ENCODE measurements at places on chromosomes 11 and 22.

- no peak for DNase-seq
Observed at GRCh38 chr22:33684087-33684486, 236.2 kb downstream of the LARGE1 start.

DNA sequence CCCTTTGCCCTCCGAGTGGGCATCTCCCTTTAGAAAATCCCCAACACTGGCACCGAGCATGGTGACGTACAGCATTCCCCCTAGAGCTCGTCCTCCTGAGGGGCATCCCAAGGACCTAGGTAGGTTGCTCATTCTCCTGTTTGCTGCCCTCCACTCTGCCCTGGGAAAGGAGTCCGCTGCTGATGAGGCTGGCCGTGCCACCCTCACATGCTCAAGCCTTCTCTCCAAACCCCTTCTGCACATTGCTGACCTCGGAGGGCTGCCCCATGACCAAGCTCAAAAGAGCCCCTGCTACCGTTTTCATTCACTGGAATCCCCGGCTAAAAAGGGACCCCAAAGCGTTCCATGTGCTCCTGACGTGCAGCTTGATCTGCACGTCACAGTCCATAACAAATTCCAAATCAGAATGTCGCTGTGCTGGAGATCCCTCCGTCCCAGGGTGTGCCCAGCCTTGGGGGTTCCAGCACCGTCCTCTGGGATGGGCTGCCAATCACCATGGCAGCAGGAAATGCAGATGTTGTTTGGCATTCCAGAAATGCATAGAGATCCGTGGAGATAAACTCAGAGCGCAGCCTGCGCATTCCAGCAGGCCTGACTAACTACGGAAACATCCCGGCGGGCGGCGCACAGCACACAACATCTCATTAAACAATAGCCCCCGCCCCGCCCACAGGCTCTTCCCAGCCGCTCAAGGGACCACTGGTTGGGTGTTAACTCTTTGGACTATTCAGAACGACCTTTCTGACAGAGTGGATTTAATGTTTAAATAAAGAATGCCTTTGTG lies 26.3 kb upstream of the GNB1L start:
- no peak for DNase-seq

DNA sequence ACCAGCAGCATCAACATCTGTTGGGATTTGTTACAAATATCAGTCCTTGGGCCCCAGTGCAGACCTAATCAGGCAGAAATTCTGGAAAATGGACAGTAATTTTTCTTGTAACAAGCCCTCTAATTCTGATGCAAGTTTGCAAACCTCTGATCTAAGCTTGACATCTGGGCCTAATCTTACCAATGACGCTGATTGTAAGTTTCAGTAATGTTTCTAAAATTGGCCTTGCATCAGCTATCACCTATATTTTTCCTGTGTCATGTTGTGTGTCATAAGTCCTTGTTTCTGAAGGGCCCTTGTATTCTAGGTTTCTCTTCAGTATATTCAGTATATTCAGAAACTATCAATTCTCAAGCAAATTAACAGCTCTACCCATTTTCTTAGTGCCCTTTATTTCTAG lies 36.4 kb downstream of the ZNF215 start:
- no peak for DNase-seq

DNA sequence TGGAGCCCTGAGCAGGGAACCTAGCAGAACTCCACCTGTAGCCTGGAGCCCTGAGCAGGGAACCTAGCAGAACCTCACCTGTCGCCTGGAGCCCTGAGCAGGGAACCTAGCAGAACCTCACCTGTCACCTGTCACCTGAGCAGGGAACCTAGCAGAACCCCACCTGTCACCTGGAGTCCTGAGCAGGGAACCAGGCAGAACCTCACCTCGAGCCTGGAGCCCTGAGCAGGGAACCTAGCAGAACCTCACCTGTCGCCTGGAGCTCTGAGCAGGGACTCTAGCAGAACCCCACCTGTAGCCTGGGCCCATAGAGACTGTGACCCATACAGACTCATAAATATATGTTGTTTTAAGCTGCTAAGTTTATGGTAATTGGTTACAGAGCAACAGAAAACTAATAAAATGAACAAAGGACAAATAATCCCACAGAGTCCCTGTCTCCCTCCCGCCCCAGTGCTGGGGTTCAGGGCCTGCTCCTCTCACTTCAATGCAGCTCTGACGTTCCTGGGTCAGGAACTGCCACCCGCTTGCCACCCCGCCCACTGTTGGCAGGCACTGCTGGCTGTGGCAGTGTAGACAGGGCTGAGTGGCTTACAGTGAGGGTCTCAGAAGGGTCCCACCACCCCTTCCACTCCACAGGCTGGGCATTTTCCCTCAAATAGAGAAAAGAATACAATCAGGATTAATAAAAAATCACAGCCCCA lies 259.1 kb downstream of the TBC1D22A start:
- DNase-seq = no peak

DNA sequence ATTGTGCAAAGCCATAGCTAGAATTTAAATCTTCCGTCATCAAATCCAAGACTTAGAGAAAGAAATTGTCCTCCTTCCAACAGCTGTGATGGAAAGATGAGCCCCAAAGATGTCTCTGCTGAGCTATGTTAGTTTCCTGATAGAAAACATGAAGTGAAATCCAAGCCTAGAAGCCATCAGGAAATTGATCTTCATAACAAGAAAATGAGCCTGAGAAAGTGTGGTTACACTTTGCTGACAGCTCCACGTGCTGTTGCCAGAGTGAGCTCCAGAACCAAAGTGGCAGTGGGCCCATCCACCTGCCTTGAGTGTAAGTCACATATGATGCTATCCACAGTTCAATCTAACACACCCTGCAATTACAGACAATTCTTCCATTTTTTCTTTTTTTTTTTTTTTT lies 58.0 kb upstream of the UBASH3B start:
- no peak for DNase-seq

DNA sequence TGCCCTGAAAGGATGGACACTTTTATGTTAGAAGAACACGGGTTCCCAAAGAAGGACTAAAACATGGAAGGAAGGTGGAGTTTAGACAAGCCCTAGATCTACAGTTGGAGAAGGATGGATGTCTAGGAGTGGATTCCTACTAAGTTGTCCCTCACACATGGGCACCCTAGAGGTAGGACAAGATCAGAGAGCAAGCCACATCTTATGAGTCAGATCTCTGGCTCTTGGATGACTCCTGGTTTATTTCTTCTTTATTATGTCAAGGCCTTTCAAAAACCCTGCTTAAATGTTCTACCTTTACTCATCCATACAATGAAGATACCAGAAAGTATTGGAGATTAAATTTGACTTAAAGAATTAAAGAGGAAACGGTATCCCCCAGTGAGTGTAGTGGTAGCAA lies 34.4 kb downstream of the PRCP start:
- DNase-seq = no peak

- no peak for DNase-seq
Observed at GRCh38 chr11:114200351-114201133, 95.7 kb upstream of the NNMT start.

DNA sequence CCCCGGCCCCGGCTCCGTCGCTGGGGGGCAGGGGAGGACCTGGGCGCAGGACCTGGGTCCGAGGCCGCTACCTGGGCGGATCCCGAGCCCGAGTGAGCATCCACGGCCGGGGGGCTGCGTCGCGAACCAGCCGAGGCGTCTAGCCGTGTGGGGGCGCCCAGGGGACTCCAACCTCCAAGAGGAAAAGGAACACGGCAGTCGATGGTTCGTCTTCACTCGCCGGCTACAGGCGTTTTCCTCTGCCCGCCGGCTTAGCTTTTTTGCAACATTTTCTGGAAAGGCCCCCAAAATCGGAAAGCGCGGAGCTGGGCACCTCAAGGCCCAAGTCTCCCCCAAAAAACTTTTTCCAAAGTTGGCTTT lies 666 bp downstream of the PDGFB start:
- peak; percentile 24 for DNase-seq

- DNase-seq = no peak
Observed at GRCh38 chr11:102471474-102471873, 18.9 kb upstream of the TMEM123 start.

DNA sequence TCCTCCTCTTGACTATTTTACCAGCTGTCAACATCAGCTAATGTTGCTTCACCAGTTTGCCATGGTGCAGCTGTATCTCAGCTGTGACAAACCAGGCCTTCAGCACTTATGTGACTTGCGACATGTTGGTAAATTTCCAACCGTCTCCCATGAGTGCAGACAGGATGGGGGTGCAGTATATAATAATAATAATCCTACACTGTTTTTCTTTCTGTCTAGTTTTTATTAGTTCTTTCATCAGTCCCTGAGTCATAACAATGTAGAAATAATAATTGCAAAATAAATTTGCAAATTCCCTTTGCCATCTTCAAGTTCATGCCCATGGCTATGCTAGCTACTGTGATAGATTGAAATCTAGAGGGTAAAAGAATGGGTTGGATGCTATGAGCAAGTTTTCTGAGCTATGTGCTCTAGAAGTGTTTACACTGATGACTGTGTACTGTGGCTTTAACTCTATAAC lies 4.9 kb downstream of the MMP13 start:
- no peak for DNase-seq

- DNase-seq = no peak
Observed at GRCh38 chr11:80727315-80727714, 1286.5 kb upstream of the TENM4 start.

DNA sequence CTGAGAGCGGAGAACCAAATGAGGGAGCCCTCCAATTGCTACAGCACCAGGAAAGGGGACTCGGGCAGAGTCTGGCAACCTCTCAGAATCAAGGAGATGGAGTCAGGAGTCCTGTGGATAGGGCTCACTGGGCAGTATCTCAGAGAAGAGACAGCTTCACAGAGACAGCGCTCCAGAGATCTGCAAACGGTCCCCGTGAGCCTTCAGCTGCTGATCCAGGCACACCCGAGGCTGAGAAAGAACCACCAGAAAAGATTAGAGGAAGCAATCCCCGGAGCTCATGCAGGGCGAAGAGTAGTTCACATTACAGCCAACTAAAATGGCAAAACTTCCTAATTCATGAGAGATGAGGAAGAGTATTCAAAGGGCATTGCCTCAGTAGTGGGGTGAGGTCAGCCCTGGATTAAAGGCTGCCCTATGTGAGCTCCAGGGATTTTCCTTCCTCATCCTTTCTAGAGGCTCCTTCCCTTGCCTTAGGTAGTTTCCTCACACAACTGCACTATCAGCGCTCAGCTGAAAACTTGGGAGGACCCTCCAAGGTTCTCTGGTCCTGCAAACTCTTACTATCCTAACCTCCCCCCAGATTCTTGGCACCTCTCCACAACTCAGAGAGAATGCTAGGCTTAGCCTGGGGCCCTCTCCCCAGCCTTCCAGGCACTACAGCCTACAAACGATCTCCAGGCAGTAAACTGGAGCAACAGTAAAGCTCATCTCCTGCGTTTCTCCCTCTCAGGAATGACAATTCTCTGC lies 23.7 kb downstream of the SCN4B start:
- DNase-seq = no peak

- no peak for DNase-seq
Observed at GRCh38 chr11:110530900-110531741, 101.4 kb downstream of the FDX1 start.

- no peak for DNase-seq
Observed at GRCh38 chr11:1087961-1088926, 13.6 kb downstream of the MUC2 start.

DNA sequence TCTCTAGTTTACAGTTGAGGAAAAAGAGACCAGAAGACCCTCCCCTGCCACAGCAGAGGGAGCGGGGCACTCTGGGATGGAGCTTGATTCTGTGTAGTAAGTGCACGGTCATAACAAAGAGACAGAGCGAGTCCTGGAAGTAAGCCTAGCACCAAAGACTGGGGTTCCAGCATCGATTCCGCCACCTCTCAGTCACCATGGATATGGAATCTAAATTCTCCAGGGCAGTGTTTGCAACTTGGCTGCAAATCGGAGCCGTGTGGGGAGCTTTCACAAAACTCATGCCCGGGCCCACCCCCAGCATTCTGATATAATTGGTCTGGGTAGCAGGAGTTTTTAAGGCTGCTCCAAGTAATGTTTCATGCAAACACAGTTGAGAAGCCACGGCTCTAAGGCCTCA lies 129.5 kb upstream of the OPCML start:
- no peak for DNase-seq

DNA sequence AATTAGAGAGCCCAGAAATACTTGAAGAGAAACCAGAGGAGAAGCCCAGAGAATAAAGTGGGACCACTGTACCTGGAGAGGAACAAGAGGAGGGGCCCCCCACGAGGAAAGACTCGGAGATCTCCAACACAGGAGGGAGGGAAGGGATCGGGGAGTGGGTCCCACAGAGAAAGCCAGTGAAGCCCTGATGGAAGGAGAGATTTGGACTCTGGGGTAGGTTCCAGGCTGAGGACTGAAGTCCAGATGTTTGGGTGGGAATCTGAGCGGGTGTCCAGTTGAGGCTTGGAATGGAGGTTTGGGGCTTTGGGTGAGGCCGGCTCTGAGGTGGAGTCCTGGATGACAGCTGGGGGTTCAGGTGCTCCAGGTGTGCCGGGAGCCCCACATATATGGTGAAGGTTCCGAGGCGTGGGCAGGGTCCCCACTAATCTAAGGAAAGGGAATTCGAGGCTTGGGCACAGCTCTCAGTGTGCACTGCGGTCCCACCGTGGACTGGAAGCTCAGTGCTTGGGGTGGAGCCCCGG lies 32.6 kb downstream of the PDE2A start:
- no peak for DNase-seq

DNA sequence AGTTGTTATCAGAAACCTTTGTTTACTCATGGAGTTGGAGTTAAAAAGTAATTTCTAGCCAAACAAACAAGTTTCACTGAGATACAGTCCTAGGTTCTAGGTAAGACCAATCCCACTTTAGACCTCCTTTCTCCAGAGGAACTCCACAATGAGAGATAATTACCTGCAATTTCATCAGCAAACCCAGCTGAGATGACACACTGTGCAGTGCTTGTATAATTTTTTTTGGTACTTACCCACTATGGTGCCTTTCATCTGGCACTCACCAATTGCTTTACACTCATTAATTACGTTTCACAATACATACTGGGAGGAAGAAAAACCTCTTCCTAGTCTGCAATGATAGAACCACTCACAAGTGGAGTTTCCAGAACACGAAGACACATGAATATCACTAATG lies 1.8 kb upstream of the MUC15 start:
- no peak for DNase-seq

- no peak for DNase-seq
Observed at GRCh38 chr11:1440066-1440465, 46.5 kb downstream of the MOB2 start.

DNA sequence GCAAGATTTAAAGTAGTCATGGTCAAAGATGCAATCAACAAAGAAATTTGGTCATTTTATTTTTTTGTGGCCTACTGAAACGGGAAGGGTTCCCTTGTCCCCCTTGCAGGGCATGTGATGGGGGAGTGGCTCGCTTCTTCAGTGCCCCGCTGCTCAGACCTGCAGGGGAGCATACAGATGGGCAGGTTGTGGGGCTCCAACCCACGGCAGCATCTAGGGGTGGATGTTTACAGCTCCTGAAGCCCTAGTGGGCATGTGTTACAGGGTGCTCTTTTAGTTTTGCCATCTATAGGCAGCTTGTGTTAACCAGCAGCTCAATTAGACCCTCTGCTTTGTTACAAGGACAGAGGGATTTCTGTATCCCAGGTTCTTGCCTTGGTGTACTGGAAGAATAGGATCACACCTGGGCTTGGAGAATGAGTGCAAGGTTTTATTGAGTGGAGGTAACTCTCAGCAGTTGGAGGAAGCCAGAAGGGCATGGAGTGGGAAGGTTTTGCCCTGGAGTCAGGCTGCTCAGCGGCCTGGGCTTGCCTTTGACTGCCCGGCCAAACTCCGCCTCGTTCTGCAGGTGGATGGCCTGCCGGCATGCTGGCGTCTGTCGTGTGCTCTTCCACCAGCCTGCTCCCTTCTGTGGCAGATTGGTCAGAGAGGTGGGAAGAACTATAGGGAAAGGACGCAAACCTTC lies 9.4 kb downstream of the GSTP1 start:
- no peak for DNase-seq

GRCh38 chr11:567011-567628 lies 6.3 kb downstream of the RASSF7 start:
- no peak for DNase-seq

- DNase-seq = no peak
Observed at GRCh38 chr11:38937709-38938108, 2339.7 kb upstream of the RAG2 start.
